Germinal center (tissue), 1 donor: ENCODE measurements at places on chromosomes 3 and 15.

DNA sequence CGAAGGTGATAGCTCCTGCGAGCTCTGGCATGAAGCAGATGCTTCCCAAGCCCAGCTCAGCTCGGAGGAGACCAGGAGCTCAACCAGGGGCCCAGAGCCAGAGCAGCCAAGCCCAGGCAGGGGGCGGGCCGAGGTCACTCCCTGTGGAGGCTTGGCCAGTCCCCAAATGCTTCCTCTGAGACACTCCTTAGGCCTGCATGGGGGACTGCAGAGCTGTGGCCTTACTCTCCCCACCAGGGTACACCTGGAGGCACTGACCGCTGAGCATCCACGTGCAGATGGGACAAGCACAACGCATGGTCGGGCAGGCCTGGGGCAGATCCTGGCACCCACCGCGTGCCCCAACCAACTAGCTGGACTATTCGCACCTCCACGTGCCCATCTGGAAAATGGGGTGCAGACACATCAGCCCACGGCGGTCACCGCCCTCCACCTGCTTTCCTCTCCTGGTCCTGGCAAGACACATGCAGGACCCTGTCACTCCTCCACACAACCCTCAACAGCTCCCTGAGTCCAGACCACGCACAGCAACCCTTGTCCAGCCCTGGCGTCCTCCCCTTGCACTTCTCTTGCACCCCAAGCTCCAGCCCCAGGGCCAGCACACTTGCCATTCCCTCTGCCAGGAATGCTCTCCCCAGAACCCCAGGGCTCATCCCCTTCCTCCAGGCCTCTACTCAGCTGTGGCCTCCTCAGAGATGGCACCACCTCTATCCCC is 164.7 kb upstream of the IQSEC1 start:
- no peak for DNase-seq

GRCh38 chr15:47332481-47332880 is 384.8 kb upstream of the SEMA6D start:
- no peak for DNase-seq

- no peak for DNase-seq
Measured at GRCh38 chr15:71752604-71753289, 57.6 kb upstream of the NR2E3 start.

- DNase-seq: no peak
Measured at GRCh38 chr3:85102781-85103180, 144.0 kb downstream of the CADM2 start.

- no peak for DNase-seq
Measured at GRCh38 chr3:16474216-16474615, 39.3 kb downstream of the RFTN1 start.

DNA sequence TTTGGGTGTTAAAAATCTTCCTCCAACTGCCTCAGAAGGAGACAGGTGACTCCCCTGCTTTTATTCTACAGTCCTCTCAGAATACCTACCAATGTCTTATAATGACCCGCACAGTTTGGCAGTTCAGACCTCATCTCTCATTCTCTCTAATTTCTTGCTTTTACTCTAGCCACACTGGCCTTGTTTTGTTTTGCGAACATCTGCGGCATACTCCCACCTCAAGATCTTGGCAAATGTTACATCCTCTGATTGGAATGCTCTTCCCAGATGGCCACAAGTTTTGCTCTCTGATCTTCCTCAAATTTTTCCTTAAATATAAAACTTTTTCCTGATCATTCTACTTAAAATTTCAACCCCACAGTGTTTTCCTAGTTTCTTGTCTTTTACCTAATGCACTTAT is 94.1 kb downstream of the PLSCR2 start:
- no peak for DNase-seq

- no peak for DNase-seq
Measured at GRCh38 chr3:30598668-30599545, 7.5 kb upstream of the TGFBR2 start.
